ENCODE measurements at places on chromosomes 2 and 18.
A peak's percentile ranks its signal among the peaks of the same experiment; 100 is the strongest.

GRCh38 chr2:28378679-28379584 is 13.7 kb upstream of the FOSL2 start:
- no peak for DNase-seq

- DNase-seq = no peak
Observed at GRCh38 chr18:40939656-40940515, 1015.1 kb upstream of the PIK3C3 start.

DNA sequence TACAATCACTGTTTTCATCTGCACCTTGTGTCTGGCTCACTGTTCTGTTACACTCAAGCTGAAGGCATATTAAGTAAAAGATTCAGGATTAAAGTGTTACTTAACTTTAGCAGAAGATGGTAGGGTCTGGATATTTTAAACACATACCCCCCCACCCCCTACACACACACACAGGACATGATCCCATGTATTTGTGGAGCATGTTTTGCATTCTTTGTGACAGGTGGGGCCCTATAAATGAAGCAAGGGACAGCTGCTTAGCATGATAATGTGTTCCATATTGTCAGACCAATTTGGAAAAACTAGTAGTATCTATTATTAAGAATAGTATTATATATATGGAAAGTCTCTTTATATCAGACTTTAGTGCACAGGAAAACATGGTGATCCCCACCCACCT is 335.2 kb upstream of the TNP1 start:
- DNase-seq = no peak

DNA sequence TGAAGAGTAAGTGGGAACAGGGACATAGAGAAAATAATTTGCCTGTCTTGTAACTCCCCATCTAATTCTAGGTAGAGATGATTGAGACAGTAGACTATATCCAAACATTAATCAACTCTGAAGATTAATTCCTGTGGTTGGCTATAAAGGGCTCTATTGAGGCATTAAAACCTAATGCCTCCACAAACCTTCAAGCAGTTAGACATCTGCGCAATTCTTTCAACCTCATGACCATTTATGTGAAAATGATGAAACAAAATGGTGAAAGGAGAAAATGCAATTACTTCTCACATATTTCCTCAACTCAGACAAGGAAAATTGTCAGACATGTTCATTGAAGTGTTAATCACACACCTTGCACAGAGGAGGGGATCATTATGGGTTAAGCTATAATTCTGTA is 164.5 kb upstream of the MYT1L start:
- no peak for DNase-seq

DNA sequence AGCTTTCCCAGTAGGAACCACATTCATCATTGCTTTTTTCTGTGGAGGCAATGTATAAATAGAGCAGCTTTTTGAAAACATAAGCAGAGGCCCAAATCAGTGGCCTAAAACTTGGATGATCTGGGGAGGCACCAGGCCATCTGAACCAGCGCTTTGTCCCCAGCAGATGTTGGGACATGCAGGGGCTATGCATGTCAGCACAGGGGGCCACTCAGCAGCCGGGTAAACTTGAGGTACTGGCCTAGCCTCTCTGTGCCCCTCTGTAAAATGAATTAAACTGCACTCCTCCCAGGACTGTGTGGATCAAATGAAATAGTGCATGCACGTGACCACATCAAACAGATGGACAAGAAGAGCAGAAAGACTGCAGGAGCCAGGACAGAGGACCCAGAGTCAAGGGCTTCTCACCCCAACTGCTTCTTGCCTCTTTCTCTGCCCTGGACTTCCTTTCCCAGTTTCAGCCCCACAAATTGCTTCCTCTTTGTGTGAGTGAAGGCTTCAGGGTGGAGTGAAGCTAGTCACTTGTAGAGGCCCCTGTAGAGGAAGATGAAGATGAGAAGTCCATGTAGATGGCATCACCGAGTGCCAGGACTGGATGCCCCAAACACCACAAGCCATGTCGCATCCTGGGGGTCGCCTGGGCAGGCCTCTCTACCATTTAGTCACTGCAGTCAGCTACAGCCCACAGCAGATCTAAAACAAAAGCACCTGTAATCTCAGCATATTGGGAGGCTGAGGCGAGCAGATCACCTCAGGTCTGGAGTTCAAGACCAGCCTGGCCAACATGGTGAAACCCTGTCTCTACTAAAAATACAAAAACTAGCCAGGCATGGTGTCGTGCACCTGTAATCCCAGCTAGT is 53.2 kb downstream of the IMPA2 start:
- no peak for DNase-seq

- DNase-seq = no peak
Observed at GRCh38 chr18:3029215-3029952, 16.4 kb upstream of the LPIN2 start.

- peak; percentile 10 for DNase-seq
Observed at GRCh38 chr18:76757335-76757734, 65.0 kb upstream of the ZNF236 start.

GRCh38 chr18:10060469-10060782 is 146.6 kb downstream of the VAPA start:
- no peak for DNase-seq

DNA sequence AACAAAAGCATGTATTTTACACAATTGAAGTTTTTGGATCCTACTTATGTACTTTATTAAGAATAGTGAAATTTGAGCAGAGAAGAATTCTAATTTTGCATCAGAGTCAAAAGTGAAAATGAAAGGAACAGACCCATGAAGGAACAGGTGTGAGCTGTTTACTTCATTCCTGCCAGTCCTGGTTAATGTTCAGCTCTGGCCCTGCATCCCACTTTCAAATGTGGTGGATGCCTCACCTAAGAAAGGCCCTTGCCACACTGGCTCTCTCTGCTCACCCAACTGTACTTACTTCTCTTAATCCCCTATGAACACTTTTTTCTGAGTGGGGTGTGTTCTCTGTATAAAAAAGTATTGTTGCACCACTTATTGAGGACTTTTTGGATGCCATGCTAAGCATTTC is 22.2 kb downstream of the FAM110C start:
- DNase-seq = no peak

DNA sequence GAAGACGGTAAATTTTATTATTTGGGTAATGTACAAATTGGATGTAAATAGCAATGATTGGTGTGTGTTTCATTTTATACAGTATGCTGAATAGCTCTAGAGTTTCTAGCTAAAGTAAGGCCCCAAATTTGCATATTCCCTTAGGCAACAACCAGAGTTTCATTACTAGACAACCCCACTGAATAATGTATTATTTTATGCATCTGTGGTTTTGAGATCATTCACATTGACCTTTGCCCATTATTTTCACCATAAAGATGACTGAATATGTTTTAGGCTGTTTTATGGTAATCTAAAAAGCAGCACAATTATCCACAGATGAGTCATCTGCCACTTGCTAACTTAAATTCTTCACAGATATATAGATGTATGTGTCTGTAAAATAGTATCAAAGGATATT is 44.5 kb upstream of the C2orf74 start:
- DNase-seq = peak; percentile 20

DNA sequence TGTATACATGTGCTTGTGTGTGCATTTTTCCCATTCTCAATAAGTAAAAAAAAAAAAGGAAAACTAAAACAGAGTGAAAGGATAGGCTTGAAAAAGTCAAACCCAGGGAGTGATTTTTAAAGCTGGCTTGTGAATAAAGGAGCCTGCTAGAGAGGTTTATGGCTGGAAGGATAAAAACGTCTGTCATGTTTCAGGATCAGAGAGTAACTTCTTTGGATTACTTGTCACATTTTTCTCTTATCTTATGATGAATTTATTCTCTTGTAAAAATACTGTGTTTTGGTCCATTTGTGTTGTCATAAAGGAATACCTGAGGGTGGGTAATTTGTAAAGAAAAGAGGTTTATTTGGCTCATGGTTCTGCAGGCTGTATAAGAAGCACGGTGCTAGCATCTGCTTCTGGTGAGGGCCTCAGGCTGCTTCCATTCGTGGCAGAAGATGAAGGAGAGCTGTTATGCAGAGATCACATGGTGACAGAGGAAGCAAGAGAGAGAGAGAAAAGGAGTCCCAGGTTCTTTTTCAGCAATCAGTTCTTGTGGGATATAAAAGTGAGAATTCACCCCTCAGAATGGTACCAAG is 89.1 kb downstream of the OSBPL6 start:
- DNase-seq = no peak

GRCh38 chr2:212908031-212908430 is 243.4 kb downstream of the IKZF2 start:
- DNase-seq = no peak

GRCh38 chr2:158890296-158890905 is 78.0 kb upstream of the TANC1 start:
- DNase-seq = no peak

DNA sequence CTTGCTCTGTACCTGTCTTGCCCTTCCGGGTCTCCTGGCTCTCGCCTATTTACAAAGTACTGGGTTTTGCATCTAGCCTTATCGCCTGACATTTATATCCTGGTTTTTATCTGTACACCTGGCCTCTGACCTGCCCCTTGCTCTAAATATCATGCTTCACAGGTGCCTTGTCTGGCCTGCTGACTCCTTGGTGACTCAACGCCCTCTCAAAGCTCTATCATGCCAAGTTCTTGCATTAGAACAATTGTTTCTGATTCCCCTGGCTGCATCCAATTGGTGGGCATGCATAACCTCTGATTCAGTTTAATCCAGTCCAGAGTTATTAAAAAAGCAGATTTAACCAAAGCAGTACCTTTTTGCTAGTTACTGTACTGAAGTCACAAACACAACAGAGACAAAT is 113.9 kb upstream of the CCDC68 start:
- no peak for DNase-seq

DNA sequence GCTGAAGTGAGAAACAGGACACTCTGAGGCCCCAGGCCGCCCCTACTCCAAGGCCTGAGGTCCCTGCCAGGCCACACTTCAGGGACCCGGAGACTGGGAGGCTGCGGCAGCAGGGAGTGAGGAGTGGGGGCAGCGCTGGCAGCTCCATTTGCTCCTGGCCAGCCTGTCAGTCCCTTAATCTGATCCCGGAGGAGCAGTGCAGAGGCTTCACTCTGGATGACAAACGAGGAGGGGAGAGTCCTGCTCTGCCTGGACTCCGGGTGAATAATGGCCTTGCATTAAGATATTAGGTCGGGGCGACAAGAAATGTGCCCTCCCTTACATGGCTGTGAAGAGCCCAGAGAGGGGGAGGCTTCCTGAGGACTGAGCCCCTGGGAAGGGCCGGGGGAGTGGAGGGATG is 14.3 kb upstream of the PRSS56 start:
- no peak for DNase-seq

DNA sequence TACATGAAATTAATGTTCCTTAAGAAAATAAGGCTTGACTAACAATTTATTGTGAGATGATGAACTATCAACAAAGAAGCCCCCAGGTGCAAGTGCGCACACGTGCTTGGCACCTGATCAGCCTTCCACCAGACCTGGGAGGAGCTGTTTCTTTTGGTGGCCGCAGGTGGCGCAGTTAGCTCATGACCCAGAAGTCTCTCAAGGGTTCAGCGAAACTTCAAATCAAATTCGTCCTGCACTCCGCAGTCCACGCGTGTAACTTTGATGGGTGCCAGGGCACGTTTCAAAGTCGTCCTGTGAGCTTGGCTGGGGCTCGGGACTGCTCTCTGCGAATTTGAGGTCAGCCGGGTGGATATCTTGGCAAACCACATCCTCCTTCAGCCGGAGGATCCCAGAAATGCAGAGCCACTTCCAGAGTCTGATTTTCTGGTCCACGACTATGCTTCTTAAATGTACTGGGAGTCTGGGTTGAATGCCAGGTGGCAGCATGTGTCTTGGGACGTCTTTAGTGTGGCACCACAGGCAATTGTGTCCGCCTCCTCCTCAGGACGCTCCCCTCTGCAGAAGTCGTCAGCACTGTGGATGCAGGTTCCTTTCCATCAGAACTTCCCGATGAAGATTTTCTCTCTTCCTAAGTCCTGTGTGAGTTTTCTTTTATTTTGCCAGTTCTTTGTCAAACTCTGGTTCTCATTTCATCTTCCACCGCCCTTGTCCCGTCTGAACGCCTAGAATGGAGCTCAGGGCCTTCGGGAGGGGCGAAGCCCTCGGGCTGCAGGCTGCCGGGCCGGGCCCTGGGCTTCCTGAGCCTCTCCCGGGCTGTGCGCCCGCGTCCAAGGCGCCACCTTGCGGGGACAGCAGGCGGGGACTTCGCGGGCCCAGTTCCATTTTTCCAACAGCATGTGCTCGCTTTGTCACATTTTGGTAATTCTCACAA is 61.3 kb upstream of the RAPGEF4 start:
- DNase-seq = no peak

- DNase-seq = no peak
Observed at GRCh38 chr2:68158134-68158447, 403 bp downstream of the PNO1 start.

DNA sequence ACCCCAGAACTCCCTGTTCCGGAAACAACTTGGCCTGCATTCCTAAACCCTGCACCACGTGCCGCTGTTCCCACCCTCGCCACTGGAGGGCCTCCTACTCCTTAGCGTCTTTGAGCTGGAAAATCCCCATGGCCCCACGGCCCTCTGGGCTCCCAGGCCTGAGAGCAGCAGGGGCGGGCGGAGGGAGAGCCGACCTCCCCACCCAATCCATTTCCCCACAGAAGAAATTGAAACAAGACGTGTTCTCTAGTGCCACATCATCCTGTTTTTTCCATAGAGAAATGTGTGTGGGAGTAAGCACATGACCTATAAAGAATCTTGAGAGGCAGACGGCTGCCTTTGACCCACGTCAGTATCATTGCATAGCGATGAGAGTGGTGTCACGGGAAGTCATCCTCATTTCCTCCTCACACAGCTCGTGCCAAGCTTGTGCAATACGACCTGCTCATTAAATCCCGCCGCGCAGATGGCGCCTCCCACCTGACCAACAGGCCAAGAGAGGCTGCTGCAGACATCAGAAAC is 79.2 kb downstream of the LAMA1 start:
- peak; percentile 99 for DNase-seq

GRCh38 chr2:141020346-141020745 is 1110.5 kb downstream of the LRP1B start:
- no peak for DNase-seq

GRCh38 chr2:8615576-8616281 is 66.1 kb upstream of the ID2 start:
- DNase-seq = no peak

GRCh38 chr2:197306696-197307040 is 3.9 kb downstream of the ANKRD44 start:
- DNase-seq = no peak

- no peak for DNase-seq
Observed at GRCh38 chr2:197674591-197674990, 796 bp downstream of the RFTN2 start.

- no peak for DNase-seq
Observed at GRCh38 chr18:61236356-61237057, 96.7 kb upstream of the CDH20 start.

GRCh38 chr2:207041786-207042554 is 102.7 kb downstream of the CPO start:
- peak; percentile 3 for DNase-seq

DNA sequence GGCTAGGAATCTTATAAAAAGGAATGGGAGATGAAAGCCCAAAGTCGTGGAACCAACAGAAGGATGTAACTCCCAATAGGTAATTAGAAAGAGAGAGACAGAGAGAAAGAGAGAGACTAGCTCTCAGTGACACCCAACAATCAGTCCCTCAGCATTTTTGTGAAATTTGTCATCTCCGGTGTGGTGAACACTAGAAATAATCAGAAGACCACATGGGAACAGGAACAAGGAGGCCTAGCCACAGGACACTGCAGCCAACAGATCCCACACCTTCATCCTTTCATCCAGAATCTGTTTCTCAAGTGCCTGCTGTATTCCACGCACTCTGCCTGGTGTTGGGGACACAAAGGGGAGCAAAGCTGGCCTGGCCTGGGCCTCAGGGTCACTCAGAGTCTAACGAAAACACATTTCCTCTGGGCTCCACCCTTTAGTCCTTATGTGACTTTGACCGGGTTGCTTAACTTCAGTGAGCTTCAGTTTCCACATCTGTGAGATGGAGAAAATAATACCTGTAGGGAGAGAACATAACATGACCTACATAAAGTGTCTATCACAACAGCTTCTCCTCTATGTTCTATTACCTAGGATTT is 53.1 kb downstream of the EHD3 start:
- DNase-seq = no peak

Measured in AG09309 (cell line).